ENCODE measurements at places on chromosomes 3 and 15.

GRCh38 chr3:158261371-158261991 is 151.6 kb downstream of the RSRC1 start:
- DNase-seq = peak; percentile 19

DNA sequence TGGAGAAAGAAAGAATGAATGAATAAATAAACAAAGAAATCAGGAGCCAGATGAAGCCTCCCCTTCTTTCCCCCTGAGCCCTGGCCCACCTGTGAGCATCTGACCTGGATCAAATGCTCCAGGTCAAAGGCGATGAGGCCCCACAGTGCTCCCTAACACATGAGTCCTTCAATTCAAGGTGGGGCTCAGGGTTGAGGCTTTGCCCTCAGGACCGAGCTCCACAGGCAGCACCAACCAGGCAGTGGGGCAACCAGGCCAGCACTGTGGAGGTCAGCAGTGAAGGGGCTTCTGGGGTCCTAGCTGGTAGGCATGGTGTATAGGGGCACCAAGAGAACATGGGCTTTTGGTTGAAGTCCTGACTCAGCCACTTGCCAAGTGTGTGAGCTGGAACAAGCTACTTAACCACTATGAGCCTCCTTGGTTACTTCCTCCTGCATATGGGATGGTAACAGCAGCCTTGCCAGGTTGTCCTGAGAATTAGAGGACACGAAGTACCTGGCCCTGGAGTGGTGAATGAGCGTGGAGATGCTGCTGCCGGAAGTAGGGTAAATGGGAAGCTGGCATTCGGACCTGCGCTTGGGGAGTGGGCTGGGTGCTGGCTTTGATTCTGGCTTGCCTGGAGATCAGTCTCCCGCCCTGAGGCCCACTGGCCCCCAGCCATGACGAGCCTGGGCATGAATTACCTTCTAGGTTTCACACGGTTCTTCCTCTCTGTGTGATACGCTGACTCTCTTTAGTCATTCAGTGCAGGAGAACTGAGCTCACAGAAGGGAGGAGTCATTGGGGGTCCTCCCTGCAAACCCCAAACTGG is 10.0 kb upstream of the PAQR5 start:
- no peak for DNase-seq

GRCh38 chr3:172647080-172647479 is 63.8 kb downstream of the NCEH1 start:
- DNase-seq = no peak

DNA sequence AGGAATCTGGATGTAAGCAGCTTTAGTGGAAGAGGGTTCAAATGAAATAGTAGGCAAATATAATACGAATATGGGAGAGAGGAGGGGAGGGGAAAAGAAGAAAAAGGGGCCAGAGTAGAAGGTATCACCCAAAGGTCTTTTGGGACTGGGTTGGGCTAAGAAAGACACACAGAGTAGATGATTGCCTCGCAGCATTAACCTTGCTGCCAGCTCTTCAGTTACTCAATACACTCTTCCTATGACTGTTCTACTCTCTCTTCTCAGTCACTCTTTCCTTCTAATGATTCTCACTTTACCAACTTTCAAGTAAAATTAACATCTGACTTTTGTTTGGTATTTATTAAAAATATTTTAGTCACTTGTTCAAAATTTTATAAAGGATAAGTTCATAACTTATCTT is 52.8 kb downstream of the CLASP2 start:
- DNase-seq = no peak

DNA sequence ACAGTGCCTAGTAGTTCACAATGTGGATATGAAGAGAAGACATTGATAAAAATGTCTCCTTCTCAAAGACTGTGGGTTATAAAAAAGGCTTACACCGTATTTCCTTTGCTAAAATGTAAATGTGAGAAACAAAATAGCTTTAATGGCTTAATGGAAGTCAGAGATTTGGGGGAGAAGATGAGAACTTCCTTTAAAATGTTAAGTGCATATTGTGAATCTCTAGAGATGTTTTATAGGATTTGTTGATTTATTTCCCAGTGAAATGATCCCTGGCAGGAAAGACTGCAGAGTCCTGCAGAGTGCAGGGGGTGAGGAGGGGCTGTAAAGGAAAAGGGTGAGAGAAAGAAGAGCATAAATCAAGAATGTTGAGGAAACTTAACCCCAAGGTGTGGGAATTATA is 305.1 kb downstream of the GAP43 start:
- DNase-seq = no peak

DNA sequence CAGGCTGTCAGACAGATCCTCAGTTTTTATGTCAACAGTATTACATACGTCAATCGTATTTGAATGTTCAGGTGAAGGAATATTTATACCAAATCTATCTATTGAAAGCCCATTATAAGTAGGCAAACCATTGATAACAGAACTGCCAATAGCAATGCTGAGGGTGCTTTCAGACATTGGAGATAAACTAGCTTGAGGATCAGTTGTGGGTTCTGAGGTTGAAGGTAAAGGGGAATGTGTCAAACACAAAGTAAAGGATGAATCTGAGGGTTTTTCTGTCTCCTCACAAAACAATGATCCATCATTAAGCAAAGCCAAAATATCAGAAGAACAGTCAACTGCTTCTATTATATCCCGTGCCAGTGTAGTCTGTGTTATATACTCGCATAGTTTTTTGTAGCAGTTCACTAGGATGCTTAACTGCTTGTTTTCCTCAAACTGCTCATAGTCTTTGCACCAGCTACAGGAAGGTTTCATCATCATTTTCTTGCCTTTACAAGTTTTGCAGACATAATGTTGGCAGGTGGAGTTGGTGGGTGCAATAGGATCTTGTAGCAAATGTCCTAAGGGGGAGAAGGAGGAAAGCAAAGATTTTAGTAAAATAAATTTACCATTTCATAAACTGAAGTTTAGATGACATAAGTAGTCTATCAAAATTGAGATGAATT is 43.8 kb downstream of the MSL2 start:
- no peak for DNase-seq

DNA sequence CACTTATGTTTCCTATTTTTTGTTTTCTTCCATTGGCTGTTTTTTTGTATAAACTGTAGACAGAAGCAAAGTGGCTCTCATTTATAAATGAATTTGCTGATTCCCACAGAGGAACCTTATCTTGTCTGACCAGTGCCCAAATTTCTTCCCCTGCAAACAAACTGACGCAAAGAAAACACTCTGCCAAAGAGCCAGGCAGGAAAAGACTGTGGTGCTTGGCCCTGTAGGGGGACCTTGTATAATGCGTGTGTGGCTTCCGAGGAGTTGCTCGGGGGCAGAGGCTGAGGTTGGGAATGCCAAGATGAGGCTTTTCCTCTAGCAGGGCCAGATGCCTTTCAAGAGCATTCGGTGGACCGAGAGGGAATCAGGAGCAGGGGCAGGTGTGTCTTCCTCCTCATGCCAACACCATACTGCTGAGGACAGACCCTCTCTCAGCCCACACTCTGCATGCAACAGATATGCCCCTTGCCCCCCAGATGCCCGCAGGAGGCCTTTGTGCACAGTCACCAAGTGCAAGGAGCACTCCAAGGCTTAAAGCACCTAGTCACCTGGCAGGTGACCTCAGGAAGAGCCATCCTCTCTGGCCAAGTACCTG is 104.3 kb upstream of the ABHD17C start:
- DNase-seq = no peak

DNA sequence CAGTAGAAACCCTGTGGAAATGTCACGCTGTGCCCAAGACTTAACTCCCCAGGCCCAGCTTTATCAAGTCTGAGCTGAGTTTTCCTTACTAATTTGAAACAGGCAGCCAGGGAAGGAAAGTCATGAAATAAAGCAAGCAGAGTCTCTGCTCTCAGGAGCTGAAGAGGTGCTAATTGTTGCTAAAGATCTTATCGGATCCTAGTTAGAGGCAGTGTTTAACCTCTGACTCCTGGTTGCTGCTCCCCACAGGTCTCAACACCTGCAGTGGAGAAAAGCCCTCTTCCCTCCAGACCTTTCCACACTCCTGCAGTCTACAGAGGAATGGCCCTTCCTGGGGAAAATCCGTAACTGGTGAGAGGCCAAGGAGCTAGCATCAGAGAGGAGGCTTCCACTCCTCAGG is 628.2 kb downstream of the NTRK3 start:
- DNase-seq = no peak

GRCh38 chr3:128069271-128069670 is 17.0 kb downstream of the SEC61A1 start:
- DNase-seq = no peak

DNA sequence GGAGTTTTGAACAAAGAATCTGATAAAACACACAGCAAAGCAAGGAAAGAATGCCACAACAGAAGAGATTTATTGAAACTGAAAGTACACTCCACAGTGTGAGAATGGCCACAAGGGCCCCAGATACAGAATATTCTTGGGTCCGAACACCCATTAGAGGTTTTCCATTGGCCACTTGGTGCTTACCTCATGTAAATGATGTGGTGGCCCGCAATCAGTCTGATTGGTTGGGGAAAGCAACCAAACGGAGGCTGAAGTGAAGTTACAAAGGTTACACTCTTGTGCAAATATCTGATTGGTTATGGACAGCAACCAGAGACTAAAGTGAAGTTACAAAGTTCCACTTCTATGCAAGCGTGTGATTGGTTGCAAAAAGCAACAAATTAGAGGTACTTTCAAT is 20.4 kb downstream of the NSUN3 start:
- no peak for DNase-seq

Data from erythroblast (primary cell).